Epithelial cell of umbilical artery (primary cell): ENCODE measurements at places on chromosomes 7 and 10. TPM values are rescaled to one million over a fixed set of nuclear protein-coding genes. Genes with fewer than 3 reads are reported as not detected.

Gene MEOX2
- 3.2 and 34.5 TPM in 2 replicates for total RNA-seq

Gene DNA2
- total RNA-seq: 11.0 and 15.2 TPM in 2 replicates

Gene CFAP43
- total RNA-seq: under 0.01 TPM in 1 of 2 replicates, not detected in the other

Gene PTPRN2
- 0.32 and 0.61 TPM in 2 replicates for total RNA-seq

Gene EBLN1
- not detected in 2 replicates for total RNA-seq
